T follicular helper cell (primary cell): ENCODE measurements at places on chromosomes 4 and X.

DNA sequence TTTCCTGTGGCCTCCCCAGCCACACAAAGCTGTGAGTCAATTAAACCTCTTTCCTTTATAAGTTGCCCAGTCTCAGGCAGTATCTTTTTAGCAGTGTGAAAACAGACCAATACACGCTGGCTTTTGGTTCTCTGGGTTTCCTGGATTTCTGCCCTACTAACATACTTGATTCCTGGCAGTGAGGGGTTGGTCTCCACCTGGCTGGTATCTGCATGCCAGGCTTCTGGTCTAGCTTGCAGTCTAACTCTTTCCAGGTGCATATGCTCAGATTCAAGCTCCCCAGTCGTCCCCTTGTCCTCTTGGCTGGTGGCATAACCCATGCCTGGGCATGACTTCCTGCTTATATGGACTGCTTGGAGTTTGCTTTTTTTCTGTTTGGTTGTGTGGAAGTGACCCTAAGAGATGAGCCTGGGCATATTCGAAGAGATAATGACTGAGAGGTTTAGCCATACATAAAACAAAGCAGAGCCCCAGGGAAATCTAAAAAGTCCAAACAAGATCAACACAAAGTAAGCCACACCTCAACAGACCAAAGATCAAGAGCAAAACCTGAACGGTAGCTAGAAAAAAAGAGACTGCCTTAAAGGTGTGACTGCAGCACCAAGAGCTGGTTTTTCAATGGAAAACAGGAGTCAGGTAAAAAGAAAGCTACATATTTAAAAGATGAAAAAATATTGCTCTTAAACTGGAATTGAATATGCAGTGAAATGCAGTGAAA is 102.1 kb upstream of the STS start:
- no peak for DNase-seq

DNA sequence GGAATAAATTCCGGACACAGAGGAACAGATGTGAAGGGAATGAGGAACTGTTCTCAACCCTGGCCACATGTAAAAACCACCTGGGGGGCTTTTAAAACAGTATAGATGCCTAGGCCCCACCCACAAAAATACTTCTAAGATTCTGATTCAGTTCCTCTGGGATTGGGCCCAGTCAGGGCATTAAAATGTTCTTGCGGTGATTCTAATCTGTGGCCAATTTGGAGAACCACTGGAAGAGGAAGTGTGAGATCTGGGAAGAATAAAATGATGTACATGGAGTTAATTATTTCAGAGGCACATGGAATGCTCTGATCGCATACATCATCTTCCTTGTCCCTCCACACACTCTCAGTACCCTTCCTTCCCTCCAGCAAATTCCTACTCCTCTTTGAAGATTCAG is 192.2 kb downstream of the APBB2 start:
- DNase-seq: no peak

DNA sequence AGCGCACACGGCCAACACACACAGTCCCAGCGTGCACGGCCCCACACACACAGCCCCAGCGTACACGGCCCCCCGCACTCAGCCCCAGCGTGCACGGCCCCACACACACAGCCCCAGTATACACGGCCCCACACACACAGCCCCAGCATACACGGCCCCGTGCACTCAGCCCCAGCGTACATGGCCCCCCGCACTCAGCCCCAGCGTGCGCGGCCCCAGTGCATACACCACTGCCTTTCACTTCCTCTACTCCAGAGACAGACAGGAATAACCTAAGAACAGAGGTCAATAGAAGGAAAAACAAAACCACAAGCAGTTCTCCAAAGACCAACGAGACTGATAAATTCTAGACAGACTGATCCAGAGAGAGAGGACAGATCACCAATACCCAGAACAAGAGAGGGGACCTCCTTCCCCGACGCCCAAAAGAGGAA is 17.1 kb downstream of the GAK start:
- DNase-seq: no peak

- no peak for DNase-seq
Observed at GRCh38 chr4:80014531-80014930, 58.5 kb downstream of the ANTXR2 start.

DNA sequence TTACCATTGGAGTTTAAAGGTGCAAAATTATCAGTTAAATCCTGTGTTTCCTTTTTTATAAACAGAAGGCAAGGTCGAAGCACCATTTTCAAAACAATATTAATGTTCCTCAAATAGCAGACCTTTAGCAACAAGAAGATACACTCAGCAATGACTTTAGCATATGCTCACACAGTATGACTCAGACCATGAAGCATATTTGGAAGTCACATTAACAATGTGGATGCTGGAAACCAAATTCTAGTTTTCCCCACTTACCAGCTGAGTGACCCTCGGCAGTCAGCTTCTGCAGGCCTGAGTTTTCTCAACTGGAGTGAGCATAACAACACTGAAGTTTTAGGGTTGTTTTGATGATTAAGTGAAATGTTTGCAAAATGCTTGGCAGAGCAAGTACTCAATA is 130.5 kb downstream of the ANK2 start:
- no peak for DNase-seq

DNA sequence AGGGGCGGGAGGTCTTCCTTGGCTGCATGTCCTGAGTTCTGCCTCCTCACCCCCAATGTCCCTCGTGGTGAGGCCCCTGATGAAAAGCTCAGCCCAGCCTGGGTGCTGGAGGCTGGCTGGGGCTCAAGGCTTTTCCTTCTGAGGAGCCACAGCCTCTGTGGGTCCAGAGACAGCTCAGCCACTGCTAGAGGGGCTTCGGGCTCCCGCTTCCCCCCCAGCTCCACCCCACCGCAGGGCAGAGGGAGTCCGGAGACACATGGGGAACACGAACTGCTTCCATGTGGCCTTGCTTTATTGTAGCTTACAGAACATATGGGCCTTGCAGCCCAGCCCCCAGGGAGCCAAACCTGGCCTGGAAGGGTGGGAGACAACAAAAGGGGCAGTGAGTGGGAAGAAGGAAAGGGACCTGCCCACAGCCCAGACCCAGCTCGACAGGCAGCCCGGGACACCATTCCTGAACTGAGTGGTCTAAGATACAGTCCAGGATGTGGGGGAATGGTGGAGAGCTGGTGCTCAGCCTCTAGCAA is 89.9 kb upstream of the NKX1-1 start:
- no peak for DNase-seq
